ENCODE measurements at places on chromosomes 4 and X. TPM values are rescaled to one million over a fixed set of nuclear protein-coding genes. Genes with fewer than 3 reads are reported as not detected.

- no peak overlapping the region for H3K4me3 ChIP-seq
- no peak for DNase-seq
- no peak overlapping the region for H3K27ac ChIP-seq
- no peaks in the 10 kb centered on the region for H3K4me1 ChIP-seq
Measured at GRCh38 chr4:53694666-53695065, 103.4 kb upstream of the LNX1 start.

DNA sequence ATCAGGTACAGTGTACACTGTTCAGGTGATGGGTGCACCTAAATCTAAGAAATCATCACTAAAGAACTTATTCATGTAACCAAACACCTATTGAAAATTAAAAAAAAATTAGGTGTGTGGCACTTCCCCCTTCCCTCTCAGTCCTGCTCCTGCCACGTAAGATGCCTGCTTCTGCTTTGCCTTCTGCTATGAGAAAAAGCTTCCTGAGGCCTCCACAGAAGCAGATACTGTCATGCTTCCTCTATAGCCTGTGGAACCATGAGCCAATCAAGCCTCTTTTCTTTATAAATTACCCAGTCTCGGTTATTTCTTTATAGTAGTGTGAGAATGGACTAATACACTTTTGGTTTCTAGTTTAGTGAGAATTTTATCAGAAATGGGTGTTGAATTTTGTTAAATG, 459.8 kb upstream of the DIPK2B start:
- H3K36me3 ChIP-seq = no peaks in the 10 kb centered on the region
- no peak overlapping the region for H3K4me3 ChIP-seq
- H3K27me3 ChIP-seq = no peaks in the 10 kb centered on the region
- no peak for DNase-seq
- H3K27ac ChIP-seq = no peak overlapping the region

- H3K4me1 ChIP-seq = no peaks in the 10 kb centered on the region
- H3K4me3 ChIP-seq = no peak overlapping the region
- H3K27me3 ChIP-seq = no peaks in the 10 kb centered on the region
- peaks cover 51% of the 10 kb centered on the region for H3K36me3 ChIP-seq
- no peak for DNase-seq
- no peak overlapping the region for H3K27ac ChIP-seq
Measured at GRCh38 chr4:102285831-102286230, 59.5 kb downstream of the SLC39A8 start.

DNA sequence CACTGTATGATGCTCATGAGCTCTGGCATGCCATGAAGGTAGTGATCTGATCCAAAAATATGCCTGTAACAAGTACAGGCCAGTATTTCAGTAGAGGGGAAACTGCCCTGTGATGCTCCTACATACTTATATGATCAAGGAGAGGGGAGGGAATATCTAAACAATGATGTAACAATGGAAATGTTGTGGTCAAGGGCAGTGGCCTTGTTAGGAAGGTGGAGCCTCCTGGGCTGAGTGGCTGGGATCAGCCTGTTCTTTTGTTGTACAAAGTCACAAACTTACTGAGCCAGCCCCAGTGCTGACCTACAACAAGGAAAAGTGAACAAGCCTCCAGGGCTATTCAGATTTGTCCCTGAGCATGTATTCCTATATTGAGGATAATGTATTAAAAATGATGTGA, 70.3 kb downstream of the ANXA10 start:
- no peaks in the 10 kb centered on the region for H3K36me3 ChIP-seq
- H3K4me3 ChIP-seq = no peak overlapping the region
- no peak for DNase-seq
- no peaks in the 10 kb centered on the region for H3K4me1 ChIP-seq
- no peak overlapping the region for H3K27ac ChIP-seq

GRCh38 chrX:24332878-24333277, 19.0 kb upstream of the SUPT20HL2 start:
- no peak overlapping the region for H3K27ac ChIP-seq
- no peaks in the 10 kb centered on the region for H3K36me3 ChIP-seq
- H3K4me3 ChIP-seq = no peak overlapping the region

- DNase-seq = no peak
- no peak overlapping the region for H3K27ac ChIP-seq
- H3K36me3 ChIP-seq = no peaks in the 10 kb centered on the region
- no peak overlapping the region for H3K4me3 ChIP-seq
- no peaks in the 10 kb centered on the region for H3K27me3 ChIP-seq
- H3K4me1 ChIP-seq = no peaks in the 10 kb centered on the region
Measured at GRCh38 chrX:29233592-29234183, 646.4 kb downstream of the IL1RAPL1 start.

DNA sequence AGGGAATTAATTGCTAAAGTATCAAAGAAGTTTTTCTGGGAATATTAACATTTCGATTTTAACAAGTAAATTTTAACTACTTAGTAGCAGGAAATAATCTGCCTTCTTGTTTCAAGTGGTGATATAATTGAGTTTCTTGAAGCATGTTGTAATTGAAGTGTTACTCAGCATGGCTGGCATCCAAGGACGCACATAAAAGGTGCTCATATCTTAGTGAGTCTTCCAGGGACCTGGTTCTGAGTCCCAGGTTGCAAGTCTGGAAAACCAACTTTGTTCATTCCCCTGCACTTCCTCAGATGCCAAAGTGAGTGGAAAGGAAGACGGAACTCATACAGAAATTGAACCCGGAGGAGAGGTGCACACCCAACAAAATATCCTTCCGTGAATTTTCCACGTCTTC, 399.6 kb downstream of the NLGN4X start:
- H3K4me1 ChIP-seq = no peaks in the 10 kb centered on the region
- DNase-seq = no peak
- H3K4me3 ChIP-seq = no peak overlapping the region

- H3K27me3 ChIP-seq = no peaks in the 10 kb centered on the region
- DNase-seq = no peak
- no peak overlapping the region for H3K27ac ChIP-seq
- no peak overlapping the region for H3K4me3 ChIP-seq
- peaks cover 13% of the 10 kb centered on the region for H3K36me3 ChIP-seq
- no peaks in the 10 kb centered on the region for H3K4me1 ChIP-seq
Measured at GRCh38 chr4:6591781-6592180, 16.8 kb downstream of the MAN2B2 start.

- peaks cover 46% of the 10 kb centered on the region for H3K36me3 ChIP-seq
- no peak overlapping the region for H3K4me3 ChIP-seq
- DNase-seq = no peak
- H3K27ac ChIP-seq = no peak overlapping the region
- H3K27me3 ChIP-seq = no peaks in the 10 kb centered on the region
Measured at GRCh38 chr4:105241451-105241850, 94.8 kb downstream of the TET2 start.

- no peak overlapping the region for H3K27ac ChIP-seq
- DNase-seq = no peak
- H3K27me3 ChIP-seq = no peaks in the 10 kb centered on the region
- no peaks in the 10 kb centered on the region for H3K36me3 ChIP-seq
Measured at GRCh38 chr4:66475596-66475995, 805.3 kb upstream of the EPHA5 start.

- no peak for DNase-seq
- H3K36me3 ChIP-seq = peaks cover 52% of the 10 kb centered on the region
- no peaks in the 10 kb centered on the region for H3K4me1 ChIP-seq
- H3K27me3 ChIP-seq = no peaks in the 10 kb centered on the region
- no peak overlapping the region for H3K4me3 ChIP-seq
Measured at GRCh38 chr4:2700031-2700430, 56.1 kb downstream of the TNIP2 start.

- no peak for DNase-seq
- H3K27ac ChIP-seq = no peak overlapping the region
- H3K4me1 ChIP-seq = no peaks in the 10 kb centered on the region
- no peaks in the 10 kb centered on the region for H3K27me3 ChIP-seq
- H3K36me3 ChIP-seq = no peaks in the 10 kb centered on the region
Measured at GRCh38 chr4:100504086-100504874, 13.5 kb downstream of the EMCN start.

DNA sequence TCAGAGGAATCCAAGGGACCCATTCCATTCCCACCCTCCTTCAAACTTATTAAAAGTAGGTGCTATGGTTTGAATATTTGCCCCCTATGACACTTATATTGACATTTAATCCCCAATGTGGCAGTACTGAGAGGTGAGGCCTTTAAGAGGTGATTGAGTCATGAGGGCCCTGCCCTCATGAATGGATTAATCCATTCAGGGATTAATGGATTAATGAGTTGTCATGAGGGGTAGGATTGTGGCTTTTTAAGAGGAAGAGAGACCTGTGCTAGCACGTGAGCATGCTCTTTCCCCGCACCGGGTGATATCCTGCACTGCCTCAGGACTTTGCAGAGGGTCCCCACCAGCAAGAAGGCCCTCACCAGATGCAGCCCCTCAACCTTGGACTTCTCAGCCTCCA, 50.1 kb downstream of the IRF2 start:
- peaks cover 71% of the 10 kb centered on the region for H3K4me1 ChIP-seq
- no peak for DNase-seq
- H3K36me3 ChIP-seq = peaks cover 86% of the 10 kb centered on the region
- H3K4me3 ChIP-seq = no peak overlapping the region

- no peaks in the 10 kb centered on the region for H3K36me3 ChIP-seq
- H3K27ac ChIP-seq = no peak overlapping the region
- no peak for DNase-seq
Measured at GRCh38 chrX:39497702-39498265, 600.0 kb downstream of the BCOR start.

- H3K4me3 ChIP-seq = no peak overlapping the region
- no peaks in the 10 kb centered on the region for H3K27me3 ChIP-seq
- H3K36me3 ChIP-seq = no peaks in the 10 kb centered on the region
- no peaks in the 10 kb centered on the region for H3K4me1 ChIP-seq
- no peak overlapping the region for H3K27ac ChIP-seq
Measured at GRCh38 chr4:33334416-33334815, 2614.2 kb downstream of the PCDH7 start.

- peaks cover 13% of the 10 kb centered on the region for H3K4me1 ChIP-seq
- no peaks in the 10 kb centered on the region for H3K36me3 ChIP-seq
- no peak overlapping the region for H3K27ac ChIP-seq
- peak; percentile 27 for DNase-seq
Measured at GRCh38 chr4:122827258-122827878, 737 bp downstream of the FGF2 start.

- H3K4me3 ChIP-seq = no peak overlapping the region
- H3K27ac ChIP-seq = no peak overlapping the region
- no peaks in the 10 kb centered on the region for H3K4me1 ChIP-seq
- no peak for DNase-seq
- no peaks in the 10 kb centered on the region for H3K36me3 ChIP-seq
- H3K27me3 ChIP-seq = no peaks in the 10 kb centered on the region
Measured at GRCh38 chrX:151825007-151825406, 87.7 kb upstream of the MAGEA4 start.

DNA sequence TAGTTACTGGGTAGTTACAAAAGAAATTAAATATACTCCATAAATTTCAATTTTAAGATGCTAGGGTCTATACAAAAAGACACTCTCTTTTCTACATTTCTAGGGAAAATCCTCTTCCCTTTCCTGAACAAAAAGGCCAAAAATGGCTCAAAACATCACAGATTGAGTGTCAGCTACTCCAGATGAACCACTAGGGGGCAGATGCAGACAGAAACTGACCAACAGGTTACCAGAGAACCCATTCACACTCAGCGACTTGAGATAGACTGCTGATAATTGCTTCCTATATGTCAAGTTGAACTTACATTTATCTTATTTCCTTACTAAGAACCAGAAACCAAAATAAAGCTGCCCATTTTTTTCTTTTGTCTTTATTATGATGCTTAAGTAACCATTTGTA, 83.4 kb upstream of the MID1IP1 start:
- no peak overlapping the region for H3K4me3 ChIP-seq
- peaks cover 5% of the 10 kb centered on the region for H3K4me1 ChIP-seq
- no peak overlapping the region for H3K27ac ChIP-seq
- H3K27me3 ChIP-seq = no peaks in the 10 kb centered on the region
- no peaks in the 10 kb centered on the region for H3K36me3 ChIP-seq

DNA sequence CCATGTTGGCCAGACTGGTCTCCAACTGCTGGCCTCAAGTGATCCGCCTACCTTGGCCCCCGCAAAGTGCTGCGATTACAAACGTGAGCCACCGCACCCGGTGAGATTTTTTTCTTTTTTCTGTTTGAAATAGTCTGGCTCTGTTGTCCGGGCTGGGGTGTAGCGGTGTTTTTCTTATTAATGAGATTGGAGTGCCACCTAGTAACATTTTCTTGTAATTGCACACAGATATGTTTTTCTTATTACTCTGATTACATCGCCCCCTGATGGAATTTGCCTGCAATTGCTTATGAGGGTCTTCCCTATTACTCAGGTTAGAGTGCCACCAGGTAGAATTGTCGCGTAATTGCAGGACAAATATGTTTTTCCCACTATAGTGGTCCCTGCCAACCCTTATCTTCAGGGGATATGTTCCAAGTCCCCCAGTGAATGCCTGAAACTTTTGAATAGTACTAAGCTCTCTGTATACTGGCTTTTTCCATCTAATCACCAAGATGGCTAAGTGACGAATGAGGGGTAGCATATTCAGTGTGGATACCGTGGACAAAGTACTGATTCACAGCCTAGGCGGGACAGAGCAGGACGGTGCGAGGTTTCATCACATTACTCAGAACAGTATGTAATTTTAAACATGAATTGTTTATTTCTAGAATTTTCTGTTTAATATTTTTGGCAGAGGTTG, 8.6 kb upstream of the PDHA1 start:
- H3K27me3 ChIP-seq = no peaks in the 10 kb centered on the region
- no peak overlapping the region for H3K27ac ChIP-seq
- H3K4me1 ChIP-seq = peaks cover 1% of the 10 kb centered on the region
- H3K36me3 ChIP-seq = no peaks in the 10 kb centered on the region

DNA sequence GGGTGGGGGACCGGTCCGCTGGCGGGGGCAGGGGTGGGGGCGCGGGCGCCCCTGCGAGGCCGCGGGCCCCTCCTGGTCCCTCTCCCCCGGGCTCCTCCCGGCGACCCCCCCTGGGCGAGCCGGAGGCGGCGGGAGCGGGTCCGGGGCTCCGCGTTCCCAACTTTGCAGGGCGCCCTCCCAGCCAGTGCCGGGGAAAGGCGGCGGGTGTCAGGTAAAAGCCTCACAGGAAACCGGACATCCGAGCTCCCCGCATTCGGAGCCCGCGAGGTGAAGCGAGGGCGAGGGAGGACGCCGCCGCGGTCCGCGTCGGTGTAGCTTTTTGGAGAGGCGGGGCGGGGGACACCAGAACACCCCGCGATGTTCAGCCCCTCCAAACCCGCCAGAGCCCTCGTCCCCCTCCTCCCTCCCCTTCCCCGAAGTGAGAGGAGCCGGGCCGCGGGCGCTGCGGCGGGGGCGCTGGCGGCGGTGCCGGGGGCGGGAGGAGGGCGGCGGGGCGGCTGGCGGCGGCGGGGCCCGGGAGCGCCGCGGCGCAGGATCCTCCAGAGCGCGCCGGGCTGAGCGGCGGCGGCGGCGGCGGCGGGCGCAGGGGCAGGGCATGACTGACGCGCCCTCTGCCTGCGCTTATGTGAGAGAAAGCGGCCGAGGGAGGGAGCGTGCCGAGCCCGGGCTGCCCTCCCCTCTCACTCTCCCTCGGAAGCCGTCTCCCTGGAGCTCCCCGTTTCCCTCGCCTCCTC, at the start of gene VEGFC:
VEGFC (minus strand) TSS at position 597 of the 734 bp plus-strand sequence. CDS start 611 bp downstream, outside the sequence.
- DNase-seq = peak; percentile 44
- no peak within 1 kb of the TSS for H3K27ac ChIP-seq
- peaks cover 38% of the 10 kb centered on the region for H3K27me3 ChIP-seq
- H3K4me3 ChIP-seq = peak within 1 kb of the TSS; percentile 56
- peaks cover 12% of the 10 kb centered on the region for H3K4me1 ChIP-seq
- H3K36me3 ChIP-seq = no peaks in the 10 kb centered on the region

Gene ATP1B4
- total RNA-seq = not detected

Gene ZNF185
- 0.97 TPM for total RNA-seq

Gene MAGEA2B
- not detected for total RNA-seq

Gene ENAM
- total RNA-seq = not detected

Gene PABPC1L2B
- total RNA-seq = not detected

Gene HAND2
- not detected for total RNA-seq

Gene LRRC66
- total RNA-seq = 0.08 TPM

Gene SYTL5
- total RNA-seq = not detected

Gene FGFR3
- total RNA-seq = 0.37 TPM

Gene PPA2
- 78.9 TPM for total RNA-seq

Gene ELF2
- total RNA-seq = 36.3 TPM

Gene ITGB1BP2
- total RNA-seq = 5.5 TPM

Gene HTR2C
- total RNA-seq = not detected

Gene HTN1
- total RNA-seq = not detected

Gene SLC16A2
- total RNA-seq = not detected
